ENCODE measurements at places on chromosomes 1 and 21. TPM values are rescaled to one million over a fixed set of nuclear protein-coding genes. Genes with fewer than 3 reads are reported as not detected.

The ABCD3 gene
- total RNA-seq = 31.2 TPM

The GPR37L1 gene
- total RNA-seq = not detected

The LCE1B gene
- not detected for total RNA-seq

The TSPEAR gene
- not detected for total RNA-seq

The DIRAS3 gene
- 0.66 TPM for total RNA-seq

The RHEX gene
- total RNA-seq = 21.9 TPM

The LHX8 gene
- not detected for total RNA-seq

The CLCA1 gene
- total RNA-seq = not detected

The MCOLN2 gene
- 0.50 TPM for total RNA-seq

The EVA1C gene
- 39.9 TPM for total RNA-seq

The IFNLR1 gene
- total RNA-seq = 3.8 TPM

The CLEC20A gene
- total RNA-seq = not detected

Data from esophagus squamous epithelium (tissue), 5 donors.